ENCODE measurements at places on chromosomes 4 and X.
A peak's percentile ranks its signal among the peaks of the same experiment; 100 is the strongest.

DNA sequence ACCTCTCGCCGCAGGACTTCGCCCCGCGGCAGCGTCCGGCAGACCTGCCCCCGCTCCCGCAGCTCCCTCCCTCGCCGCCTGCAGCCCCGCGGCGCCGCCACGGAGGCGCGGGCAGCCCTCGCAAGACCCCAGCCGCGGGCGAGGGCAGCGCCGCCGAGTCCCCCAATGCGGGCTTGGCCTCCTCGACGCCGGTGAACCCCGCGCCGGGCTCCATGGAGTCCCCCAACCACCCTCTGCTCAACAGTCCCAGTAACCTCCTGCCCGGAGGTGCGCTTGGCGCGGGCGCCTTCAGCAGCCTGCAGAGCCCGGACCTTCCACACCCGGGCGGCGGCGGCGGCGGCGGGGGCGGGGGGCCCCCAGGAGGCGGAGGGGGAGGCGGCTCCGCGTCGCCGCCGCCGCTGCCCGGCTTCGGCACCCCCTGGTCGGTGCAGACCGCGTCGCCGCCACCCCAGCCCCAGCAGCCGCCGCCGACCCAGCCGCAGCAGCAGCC is 1.2 kb downstream of the CPEB2 start:
- no peak for DNase-seq

GRCh38 chr4:131248314-131248713 is 1900.8 kb upstream of the PCDH10 start:
- no peak for DNase-seq

DNA sequence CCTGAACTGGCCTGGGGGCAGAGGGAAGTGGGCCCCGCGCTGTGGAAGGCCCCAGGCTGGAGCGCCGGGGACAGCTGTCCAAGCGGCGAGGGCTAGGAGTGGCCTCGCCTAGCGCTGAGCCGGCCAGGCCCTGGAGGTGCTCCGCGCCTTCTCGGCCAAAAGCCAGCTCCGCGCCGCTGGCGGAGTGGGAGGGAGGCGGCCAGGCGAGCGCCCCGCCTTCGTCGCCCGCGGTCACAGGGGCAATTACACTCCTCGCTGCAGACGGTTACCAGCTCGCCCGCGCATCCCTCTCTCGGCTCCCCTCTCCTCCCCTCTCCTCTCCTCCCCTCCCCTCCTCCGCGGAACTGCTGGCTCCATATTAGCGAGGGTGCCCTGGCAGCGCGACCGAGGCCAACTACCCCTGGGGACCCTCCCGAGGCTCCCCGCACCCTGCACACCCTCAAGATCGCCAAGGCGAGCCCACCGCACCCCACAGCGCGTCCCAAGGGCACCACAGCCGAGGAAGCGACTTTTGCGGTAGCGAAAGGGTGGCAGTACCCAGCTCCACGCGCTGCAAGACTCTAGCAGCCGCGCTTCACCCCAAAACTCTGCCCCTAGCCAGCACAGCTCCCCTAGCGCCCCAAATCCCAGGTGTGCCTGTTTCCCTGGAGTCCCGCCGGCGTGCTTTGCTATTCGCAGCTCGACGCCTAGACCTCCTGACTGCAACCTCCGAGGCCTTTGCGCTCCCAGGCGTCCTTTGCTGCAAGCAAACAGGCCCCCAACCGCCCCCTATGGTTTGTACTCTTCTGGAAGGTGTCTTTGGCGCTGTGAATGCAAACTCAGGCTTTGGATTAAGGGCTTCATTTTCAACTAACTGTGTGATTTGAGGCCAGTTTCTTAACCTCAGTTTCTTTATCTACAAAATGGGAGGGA is 91.4 kb downstream of the BCOR start:
- DNase-seq: peak; percentile 31

DNA sequence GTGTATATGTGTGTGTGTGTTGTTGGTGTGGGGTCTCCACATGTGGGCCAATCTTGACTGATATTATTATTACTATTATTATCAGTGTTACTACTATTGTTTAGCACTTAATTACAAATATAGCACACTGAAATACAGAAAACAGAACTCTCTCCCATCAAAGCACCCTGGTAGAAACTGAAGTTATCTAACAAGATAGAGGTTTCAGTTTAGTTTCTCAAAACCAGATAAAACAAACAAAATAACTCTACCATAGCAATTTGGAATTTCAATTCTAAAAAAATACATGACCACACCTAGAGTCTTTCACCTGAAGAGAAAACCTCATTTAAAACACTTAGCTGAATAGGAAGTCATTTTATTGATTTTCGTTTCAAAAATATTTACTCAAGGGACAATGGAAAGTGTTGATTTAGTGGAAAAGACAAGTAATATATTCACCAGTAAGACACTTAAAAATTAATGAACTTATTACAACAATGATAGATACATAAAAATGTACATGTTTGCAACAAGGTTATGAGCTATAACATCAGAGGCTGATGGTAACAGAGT is 252.3 kb downstream of the PDHA2 start:
- no peak for DNase-seq

GRCh38 chr4:10334506-10335028 is 122.7 kb downstream of the ZNF518B start:
- DNase-seq: no peak

- no peak for DNase-seq
These were observed 17.0 kb upstream of the TMEM154 start for GRCh38 chr4:152696764-152697261.

DNA sequence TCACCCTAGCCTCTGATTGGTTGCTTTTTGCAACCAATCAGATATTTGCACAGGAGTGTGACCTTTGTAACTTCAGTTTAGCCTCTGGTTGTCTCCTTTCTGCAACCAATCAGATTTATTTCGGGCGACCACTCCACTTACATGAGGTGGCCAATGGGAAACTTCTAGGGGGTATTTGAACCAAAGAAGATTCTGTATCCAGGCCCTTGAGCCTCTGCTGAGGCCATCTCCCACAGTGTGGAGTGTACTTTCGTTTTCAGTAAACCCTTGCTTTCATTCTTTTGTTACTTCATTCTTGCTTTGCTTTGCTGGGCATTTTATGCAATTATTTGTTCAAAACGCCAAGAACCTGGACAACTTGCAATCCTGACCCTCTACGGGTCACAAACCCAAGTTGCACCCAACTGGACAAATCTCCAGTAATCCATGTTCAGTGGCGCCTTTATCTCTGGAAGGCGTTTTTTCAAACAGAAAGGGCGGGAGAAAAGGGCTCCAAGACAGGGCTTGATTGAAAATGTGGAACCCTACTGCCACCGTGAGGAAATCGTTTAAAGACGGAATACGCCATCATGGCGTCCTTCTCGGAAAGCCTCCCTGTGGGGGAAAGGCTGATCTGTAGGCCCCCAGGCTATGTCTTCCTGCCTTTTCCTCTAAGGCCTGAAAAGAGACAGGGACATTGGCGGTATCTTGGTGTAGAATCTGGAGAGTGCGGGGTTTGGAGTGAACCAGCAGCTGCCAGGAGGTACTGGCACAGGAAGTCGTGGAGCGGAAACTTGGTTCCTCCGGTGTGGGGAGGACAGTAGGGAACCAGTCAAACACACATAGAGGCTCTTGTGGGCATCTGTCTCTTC is 184.6 kb downstream of the OR13H1 start:
- DNase-seq: no peak

DNA sequence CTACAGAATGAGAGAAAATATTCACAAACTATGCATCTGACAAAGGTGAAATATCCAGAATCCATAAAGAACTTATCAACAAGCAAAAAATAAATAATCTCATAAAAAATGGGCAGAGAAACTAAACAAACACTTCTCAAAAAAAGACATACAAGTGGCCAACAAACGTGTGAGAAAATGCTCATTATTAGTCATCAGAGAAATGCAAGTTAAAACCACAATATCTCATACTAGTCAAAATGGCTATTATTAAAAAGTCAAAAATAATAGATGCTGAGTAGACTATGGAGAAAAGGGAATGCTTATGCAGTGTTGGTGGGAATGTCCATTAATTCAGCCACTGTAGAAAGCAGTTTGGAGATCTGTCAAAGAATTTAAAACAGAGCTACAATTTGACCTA is 533.3 kb downstream of the TMA16 start:
- DNase-seq: no peak

DNA sequence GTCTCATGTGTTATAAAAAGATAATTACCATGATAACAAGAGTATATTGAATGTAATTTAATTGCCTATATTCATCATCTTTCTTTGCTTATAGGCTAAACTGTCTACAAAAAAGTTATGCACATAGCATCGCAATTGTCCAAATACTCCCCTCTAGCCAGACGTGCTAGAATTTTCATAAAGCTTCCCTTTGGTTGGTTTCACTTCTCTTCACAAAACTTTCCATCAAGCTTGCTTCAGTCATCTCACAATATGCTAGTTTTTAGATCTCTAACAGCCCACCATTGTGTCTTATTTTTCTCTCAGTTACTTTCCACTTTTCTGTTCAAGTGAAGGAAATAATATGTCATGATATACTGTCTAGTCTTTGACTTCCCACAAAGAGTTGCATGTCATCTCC is 448.3 kb upstream of the SPANXN1 start:
- DNase-seq: no peak

- DNase-seq: no peak
These were observed 346.0 kb upstream of the GATB start for GRCh38 chr4:152106781-152107321.

Measured in spinal cord (tissue), 10 donors.